AG10803 (cell line): ENCODE measurements at places on chromosomes 3 and 15.
A peak's percentile ranks its signal among the peaks of the same experiment; 100 is the strongest.

- DNase-seq, result peak; percentile 28
Observed at GRCh38 chr3:111667621-111668239, 72.6 kb upstream of the ZBED2 start.

GRCh38 chr3:149534671-149535332 is 60.3 kb downstream of the TM4SF4 start:
- peak; percentile 79 for DNase-seq

DNA sequence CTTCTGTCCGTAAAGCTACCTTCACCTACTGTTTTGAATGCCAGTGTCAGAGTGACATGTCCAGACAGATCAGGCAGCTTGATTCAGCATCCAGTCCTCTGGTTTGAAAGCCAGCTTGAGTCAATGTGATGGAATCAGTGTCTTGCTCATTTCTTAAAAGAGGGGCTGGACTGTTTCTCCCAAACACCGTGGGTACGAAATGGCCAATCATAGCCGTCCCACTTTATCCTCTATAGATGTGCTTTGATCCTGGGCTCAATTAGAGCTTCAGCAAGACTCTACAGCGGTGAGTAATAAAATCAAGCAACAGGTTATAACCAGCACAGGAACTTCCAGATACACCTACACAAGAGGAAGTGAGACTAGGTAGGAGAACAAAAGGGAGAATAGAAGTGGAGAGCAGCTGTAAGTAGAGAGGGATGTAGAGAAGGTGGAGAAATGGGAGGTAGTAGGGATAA is 17.0 kb upstream of the OR5K1 start:
- no peak for DNase-seq

DNA sequence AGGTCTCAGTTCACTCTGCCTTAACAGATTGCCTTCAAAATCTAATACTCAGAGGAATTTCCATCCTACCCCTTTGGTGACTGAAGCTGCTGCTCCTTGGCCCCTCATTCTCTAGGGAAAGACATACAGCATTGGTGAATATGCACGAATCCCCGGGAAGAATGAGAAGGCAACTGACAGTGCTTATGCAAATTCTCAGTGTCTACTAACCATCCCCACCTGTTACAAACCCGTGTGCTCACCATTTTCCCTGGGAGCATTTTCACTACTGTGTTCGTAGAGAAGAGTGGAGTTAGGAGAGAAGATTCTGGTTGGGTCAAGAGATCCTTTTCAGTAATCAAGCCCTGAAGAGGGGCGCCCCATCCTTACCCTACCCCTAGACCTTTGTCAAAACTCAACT is 37.7 kb downstream of the SYNM start:
- no peak for DNase-seq

DNA sequence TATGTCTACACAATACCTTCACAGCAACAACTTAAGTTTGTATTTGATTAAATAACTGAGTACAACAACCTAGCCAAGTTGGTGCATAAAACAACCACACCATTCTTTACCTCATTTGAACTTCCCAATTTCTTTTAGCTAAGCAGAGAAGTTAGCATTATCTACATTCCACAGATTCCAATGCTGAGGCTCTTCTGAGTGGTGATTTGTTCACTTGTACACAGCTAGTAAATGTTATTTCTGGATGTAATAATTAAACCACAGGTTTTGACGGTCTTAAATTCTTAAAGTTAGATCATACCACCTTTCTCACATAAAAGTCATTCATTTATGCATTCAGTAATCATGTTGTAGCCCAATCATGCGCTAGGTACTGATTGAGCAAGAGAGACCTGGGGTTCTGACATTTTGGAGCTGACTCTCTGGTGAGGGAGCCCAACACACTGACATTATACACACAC is 102.5 kb downstream of the SST start:
- peak; percentile 94 for DNase-seq

- DNase-seq, result no peak
Observed at GRCh38 chr3:113147681-113148261, 63.6 kb upstream of the BOC start.

DNA sequence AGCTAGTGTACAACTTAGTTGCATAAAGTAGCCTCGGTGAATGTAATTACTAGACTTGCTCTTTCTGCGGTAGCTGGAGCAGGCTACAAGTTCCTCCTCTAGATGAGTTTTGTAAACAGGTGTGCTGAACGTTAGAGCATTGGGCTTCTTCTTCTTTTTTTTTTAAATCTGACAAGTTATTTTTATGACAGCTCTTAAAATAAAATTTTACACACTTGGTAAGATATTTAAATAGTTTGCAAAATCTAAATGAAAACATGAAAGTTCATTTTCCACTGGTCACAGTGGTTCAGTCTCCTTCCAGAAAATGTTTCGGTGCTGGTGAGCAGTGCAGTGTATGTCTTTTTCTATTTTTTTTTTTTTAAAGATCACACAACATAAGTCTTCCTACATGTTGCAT is 3.0 kb downstream of the CCR9 start:
- DNase-seq, result no peak

GRCh38 chr3:194399166-194399565 is at the start of gene GP5:
Gene GP5, minus strand, starts transcription at chr3:194399266. Its CDS starts 984 bp downstream, at chr3:194398282.
- no peak for DNase-seq

- no peak for DNase-seq
Observed at GRCh38 chr3:126834596-126835471, 130.8 kb downstream of the CHCHD6 start.

GRCh38 chr15:52078876-52079700 is 33.5 kb downstream of the BCL2L10 start:
- DNase-seq, result peak; percentile 53

DNA sequence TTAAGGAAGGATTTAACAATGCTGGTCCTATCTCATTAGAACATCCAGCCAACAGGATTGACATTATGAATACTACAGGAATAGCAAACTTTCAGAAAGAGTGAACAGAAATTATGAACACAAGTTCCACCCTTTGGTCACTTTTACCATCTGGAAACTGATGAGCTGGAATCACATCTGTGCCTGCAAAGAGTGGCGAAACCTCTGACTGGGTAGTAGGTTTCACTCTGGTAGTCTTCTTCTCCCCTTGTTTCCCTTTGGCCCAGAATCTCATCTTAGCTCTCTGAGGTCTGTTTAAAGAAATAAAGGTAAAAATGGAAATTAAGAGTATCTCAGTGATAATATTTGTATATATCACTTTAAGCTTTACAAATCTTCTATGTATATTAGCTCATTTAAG is 73.1 kb downstream of the NR2E3 start:
- no peak for DNase-seq

DNA sequence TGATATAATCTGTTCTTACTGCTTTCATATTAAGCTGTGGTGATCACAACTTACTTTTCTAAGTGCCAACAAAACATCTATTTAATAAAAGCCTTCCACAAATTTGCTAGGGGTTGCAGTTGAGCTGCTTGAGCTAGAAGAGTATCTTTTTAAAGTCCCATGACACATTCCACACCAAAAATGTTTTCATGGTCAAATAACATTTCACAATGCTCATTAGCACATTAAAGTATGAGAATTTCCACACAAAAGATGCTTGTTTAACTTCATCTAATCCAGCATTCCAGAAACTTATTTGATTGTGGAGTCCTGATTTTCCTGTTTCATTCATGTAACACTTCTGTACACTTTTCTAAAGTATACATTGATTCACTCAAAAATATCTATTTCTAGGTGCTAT is 876.1 kb upstream of the CFAP20DC start:
- no peak for DNase-seq

GRCh38 chr3:188573291-188573940 is 419.5 kb downstream of the LPP start:
- no peak for DNase-seq

- DNase-seq, result peak; percentile 1
Observed at GRCh38 chr3:98359993-98360675, 6.5 kb downstream of the OR5K4 start.

DNA sequence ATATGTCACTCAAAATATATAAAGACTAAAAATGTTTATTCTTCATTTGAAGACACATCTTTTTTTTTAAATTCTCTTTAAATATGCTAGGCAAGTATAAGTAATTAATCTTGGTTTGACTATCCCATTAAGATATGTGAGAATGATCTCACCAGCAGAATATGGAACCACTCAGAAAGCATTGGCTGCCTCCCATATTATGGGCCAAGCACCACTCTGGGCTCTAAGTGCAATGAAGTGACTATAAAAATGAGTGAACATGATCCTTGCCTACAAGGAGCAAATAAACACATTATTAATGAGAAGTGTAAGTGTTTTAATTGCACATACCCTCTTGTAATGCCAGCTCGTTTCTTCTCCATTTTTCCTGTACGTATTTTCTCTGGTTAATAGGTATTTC is 328.5 kb downstream of the NAALADL2 start:
- peak; percentile 29 for DNase-seq

DNA sequence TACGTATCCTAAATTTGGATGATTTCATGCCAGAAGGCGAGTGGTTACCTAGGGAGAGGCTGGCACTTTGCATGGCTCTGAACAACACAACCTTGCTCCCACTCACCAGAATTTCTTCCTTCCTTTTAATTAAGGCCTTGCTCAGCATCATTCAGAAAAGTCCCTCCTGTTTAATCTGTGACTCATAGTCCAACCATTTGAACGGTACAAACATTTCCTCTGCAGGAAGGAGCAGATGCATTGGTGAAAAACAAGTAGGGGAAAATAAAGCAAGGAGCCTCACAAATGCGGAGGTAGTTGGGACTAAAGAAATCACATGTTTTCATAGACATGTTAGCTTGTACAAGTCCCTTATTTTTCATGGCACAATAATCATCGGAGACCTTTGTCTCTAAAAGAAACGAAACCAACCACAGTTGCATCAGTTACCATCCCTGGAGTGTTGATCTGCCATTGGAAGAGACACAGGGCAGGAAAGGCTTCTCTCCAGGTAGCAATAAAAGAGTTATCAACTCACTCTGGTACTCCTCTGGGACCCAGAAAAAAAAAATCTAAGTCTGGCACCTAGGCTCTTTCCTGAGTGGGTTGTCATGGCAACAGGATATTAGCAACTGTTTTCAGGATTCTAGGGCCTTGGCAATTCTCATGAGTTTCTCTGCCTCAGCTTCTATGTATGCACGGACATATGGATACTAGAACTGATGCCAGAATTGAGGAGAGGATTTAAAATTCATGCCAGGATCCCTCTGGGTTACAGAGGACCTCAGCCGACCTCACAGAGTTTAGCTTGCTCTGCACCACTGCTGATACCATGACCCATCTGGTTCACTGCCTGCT is 255.4 kb upstream of the ARPP21 start:
- DNase-seq, result no peak

DNA sequence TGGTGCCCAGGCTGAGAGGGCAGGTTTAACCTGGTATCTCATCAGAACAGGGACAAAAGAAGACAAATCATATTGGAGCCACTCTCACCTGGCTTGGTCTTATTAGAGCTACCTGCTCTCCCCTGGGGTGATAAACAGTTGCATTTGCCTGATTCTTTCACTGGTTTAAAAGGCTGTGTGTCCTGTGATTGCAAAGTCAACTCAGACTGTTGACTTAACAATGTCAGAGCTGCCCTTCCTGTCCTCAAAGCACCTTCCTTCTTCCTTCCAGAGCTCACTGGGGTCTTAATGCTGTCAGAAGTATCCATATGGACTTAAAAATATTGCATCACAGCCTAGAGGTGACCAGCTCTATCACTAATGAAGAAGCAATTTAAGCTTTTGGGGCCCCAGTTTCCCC is 50.5 kb upstream of the MINAR1 start:
- no peak for DNase-seq

DNA sequence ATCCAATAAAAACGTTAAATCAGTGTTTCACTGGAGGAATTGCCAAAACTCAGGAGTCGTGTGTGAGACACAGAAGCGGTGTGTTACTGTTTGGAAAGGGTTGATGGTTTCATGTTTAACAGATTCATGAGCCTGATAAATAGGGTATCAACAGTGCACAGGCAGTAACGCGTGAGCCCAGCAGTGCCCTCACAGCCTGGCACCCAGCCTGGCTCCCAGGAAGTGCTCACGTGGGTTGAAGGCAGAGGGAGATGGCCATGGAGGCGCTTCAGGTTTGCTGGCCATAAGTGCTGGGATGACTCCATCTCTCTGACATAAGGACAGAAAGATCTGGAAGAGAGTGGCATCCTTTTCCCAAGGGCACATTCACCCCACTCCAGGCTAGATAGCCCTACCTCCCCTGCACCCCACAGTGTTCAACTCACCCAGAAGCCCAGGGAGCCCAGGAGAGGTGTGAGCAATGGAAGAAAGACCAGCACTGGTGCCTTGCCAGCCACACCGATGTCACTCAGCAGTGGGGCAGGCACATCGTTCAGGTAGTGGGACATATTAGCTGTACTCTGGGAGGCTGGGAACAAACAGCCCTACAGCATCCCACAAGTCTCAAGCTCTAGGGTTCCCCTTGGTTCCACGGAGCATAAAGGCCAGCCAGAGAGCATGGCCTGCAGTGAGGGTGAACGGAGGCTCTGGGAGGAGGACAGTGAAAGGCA is 164.3 kb downstream of the LRRK1 start:
- DNase-seq, result no peak

- no peak for DNase-seq
Observed at GRCh38 chr3:52085681-52086282, 29.4 kb upstream of the DUSP7 start.

GRCh38 chr3:7728566-7729519 is 772.8 kb upstream of the LMCD1 start:
- no peak for DNase-seq

DNA sequence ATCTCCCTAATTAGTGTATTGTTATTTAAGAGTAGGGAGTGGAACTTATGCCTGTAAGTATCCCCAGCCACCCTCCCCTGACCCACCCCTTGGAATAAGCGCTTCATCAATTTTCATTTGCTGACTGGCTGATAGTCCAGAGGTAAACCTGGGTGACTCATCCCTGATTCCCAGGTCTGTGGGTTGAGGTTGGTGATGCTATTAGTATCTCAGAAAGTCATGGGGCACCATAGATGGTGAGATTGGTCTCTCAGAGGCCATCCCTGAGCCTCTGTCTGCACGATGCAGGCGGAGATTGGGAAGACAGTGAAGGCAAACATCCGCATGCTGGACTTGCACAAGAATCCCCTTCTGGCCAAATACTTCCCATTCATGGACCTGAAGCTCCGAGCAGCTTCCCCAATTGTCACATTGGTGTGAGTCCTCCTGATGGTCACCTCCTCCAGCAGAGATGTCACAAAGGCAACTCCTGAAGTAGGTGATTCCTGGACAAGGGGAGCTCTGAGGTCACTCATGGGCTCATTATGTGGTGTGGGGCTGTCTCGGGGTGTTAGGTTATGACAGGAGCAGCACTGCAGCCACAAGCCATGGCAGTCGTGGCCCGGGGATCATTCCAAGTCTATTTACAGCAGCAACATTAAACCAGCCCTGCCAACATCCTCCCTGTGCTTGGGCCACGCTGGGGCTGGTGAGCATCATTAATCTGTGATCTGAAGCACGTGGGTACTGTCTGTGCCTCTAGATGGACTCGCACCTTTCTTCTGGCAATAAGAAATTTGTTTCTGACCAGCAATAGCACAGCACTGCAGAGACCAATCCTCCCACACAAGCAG is 6.8 kb upstream of the TXNRD3 start:
- DNase-seq, result no peak

GRCh38 chr15:80967451-80967850 is 22.2 kb downstream of the MESD start:
- DNase-seq, result peak; percentile 94

DNA sequence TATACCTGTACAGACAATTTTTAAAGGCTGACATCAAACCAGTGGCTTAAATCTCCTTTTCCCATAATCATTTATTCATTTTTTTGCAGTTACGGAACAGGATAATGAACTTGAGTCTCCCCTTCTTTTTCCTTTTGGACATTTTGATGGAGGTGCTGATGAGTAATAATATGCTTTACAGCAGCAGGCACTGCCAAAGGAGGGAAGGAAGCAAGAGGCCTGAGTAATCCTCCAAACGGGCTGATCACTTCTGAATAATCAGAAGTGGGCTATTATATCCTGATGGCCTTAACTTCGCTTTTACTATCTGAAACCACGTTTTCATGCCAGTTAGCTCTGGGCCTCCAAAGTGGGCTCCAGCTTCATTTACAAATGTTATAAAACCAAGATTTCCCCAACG is 527.2 kb downstream of the FOXP1 start:
- peak; percentile 41 for DNase-seq
